Memory B cell (primary cell): ENCODE measurements at places on chromosomes 3 and 15.
A peak's percentile ranks its signal among the peaks of the same experiment; 100 is the strongest.

DNA sequence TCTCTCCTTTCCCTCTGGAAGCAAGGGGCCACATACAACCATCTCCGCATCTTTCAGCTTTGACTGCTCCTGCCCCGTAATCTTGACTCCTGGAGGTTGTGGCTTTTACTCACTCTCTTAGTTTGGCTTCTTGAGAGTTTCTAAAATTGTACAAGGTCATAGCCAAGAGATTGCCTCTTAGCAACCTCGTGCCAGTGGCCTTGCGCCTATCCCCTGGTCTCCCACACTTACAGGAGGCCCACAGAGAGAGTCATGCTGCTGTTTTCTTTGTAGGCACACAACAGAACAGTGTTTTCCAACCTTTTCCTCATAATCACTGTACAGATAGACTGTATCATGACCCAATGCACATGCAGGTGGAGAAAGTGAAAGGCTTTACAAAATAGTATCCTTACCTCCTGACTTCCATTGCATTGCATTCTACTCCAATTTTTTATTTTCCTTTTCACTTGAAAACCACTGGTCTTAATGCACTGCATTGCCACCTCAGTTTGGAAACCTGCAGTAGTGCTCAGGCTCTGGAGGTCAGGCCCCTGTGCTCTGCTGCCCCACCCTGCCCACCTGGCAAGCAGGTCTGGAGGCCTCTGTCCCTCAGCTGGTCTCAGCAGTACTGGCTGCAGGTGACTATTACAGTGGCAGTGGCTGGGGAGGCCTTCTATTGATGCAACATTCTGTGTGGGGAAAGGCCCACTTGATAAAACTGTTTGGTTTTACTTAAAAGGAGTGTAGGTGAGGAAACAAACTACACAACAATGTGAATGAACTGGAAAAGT lies 156.2 kb downstream of the DNAJB8 start:
- DNase-seq, result no peak

GRCh38 chr15:39931615-39932014 lies 2.3 kb upstream of the EIF2AK4 start:
- no peak for DNase-seq

- DNase-seq, result no peak
These were observed 40.0 kb downstream of the DNAJC13 start for GRCh38 chr3:132457286-132457685.

GRCh38 chr15:68372291-68372811 lies 59.6 kb downstream of the ITGA11 start:
- DNase-seq, result no peak

GRCh38 chr3:9715764-9716437 lies 12.3 kb downstream of the CPNE9 start:
- DNase-seq, result no peak

DNA sequence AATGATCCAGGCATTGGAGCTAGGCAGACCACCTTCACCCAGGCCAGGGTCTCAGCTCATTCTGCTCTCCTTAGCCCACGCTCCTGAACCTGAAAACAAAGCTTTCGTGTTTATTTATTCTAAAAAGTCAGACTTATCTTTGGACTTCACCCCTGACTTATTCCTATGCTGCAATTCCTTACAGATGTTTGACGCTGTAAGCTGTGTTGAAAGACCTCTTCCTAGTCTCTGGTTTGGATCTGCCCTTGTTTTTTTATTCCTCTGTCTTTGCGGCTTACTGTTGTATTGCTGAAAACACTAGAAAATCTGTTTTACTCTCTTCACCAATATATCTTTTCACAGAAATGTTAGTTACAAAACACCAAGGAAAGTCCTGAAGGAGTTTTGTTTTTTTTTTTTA lies 40.5 kb upstream of the LDHAL6B start:
- no peak for DNase-seq

GRCh38 chr15:40313531-40314398 lies 6.0 kb upstream of the PLCB2 start:
- no peak for DNase-seq

DNA sequence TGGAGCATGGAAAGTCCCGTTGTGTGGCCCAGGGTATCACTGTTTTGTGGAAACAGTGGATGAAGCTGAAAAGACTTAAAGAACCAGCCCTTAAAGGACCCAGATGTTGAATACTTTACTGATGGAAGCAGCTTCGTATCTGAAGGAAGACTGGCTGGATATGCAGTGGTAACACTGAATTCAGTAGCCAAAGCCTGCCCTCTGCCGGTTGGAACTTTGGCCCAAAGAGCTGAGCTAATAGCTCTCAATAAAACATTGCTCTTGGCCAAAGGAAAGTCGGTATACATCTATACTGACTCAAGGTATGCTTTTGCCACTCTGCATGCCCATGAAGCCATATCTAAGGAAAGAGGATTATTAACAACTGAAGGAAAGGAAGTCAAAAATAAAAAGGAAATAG lies 885.4 kb downstream of the PDCD6IP start:
- peak; percentile 29 for DNase-seq

- DNase-seq, result no peak
These were observed 186.7 kb downstream of the NFKBIZ start for GRCh38 chr3:102036017-102036416.

GRCh38 chr3:185172086-185173049 lies 19.5 kb upstream of the C3orf70 start:
- DNase-seq, result no peak

- DNase-seq, result no peak
These were observed 19.8 kb downstream of the THRB start for GRCh38 chr3:24474862-24475261.

DNA sequence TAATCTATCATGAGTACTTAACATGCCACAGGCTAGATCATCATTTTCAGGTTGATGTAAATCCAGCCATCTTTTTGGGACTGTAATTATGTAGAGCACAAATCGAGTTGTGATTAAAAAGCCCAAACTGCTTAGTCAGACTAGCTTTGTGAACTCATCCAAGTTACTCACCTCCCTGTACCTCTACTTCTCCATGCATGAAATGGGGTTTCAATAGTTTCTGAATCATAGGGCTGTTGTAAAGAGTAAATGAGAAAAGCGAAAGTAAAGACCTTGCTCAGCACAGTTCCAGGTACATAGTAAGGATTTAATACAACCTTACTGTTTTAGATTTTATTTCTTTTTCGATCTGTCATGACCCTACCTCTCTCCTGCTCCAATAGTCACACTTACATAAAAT lies 85.6 kb upstream of the GAP43 start:
- DNase-seq, result no peak

DNA sequence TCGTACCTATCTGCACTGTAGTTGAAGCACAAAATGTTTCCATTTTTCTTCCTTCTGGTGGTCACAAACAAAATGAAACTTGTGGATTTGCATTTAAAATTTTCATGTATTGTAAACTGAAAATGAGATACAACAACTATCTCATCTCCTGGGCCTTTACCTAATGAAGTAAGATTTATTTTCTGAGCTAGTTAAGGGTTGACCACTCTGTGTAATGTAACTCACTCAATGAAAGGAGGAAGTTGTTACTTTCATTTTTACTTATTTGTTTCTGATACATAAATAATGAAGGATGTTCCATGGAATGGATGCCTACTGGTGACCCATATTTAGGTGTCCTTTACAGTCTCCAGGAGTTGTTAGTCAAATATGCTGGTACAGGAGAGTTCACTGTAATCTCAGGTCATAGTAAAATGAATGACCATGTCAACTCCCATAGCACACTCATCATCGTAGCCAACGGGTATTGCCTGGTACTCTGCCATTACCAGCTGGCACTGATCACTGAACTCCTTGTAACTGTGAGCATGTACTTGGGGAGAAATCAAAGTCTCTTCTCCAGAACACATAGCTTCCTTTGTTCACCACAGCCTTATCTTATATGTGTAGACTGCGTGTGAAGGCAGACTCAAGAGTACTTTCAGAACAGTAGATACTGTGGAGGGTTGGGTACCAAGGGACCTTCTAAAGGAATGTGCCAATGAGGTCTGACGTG lies 474.2 kb upstream of the ROBO2 start:
- DNase-seq, result no peak

GRCh38 chr3:21750080-21750696 lies 822 bp downstream of the ZNF385D start:
- no peak for DNase-seq

- DNase-seq, result no peak
These were observed 25.6 kb upstream of the TCF12 start for GRCh38 chr15:56892659-56893363.

GRCh38 chr3:122660297-122660974 lies 20.2 kb upstream of the PARP14 start:
- DNase-seq, result no peak

- no peak for DNase-seq
These were observed 445.3 kb downstream of the OTOL1 start for GRCh38 chr3:161941891-161942290.

DNA sequence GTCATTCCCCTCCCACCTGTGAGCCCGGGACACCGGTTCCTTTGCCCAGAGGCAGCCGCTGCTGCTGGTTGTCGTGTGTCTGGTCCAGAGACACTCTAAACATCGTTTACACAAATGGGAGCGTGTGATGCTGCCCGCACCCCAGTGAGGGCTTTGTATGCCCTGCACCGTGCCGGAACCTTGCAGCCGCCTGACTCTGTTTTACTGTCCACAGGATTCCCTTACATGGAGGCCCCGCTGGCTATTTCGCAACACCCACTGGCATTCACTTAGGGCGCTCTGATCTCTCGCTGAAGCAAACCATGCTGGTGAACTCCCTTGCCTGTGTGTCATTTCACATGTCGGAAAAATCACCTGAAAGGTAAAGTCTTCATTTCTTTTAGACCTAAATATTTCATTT lies 100.8 kb upstream of the SLC6A6 start:
- DNase-seq, result no peak

- DNase-seq, result no peak
These were observed 7.4 kb downstream of the RRP9 start for GRCh38 chr3:51934139-51934850.

- no peak for DNase-seq
These were observed 210.8 kb downstream of the GAP43 start for GRCh38 chr3:115834068-115834467.

DNA sequence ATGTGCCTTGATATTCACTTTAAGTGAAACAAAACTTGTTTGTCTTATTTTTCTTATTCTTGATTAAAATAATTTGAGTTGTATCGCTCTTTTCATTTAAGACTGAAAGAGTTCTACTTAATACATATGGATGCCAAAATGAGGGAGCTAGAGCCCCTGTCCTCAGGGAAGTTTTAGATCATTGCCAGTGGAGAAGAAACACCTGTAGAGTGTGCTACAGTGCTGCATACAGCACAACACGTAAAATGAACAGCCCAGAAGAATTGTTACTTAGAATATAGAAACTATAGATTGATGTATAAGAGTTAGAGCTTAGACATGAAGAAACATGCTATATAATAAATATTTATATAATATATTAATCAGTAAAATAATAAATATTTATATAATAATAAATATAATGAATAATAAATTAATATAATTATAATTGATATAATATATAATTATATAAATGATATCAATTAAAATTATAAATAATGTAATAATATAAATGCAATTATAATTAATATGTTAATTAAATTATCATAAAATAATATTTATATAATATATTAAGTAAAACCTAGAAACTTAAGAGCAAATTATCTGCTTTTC lies 1234.7 kb downstream of the ROBO2 start:
- no peak for DNase-seq

GRCh38 chr3:98901119-98901391 lies 440 bp downstream of the DCBLD2 start:
- no peak for DNase-seq
